ENCODE measurements at places on chromosomes 11 and 22.

DNA sequence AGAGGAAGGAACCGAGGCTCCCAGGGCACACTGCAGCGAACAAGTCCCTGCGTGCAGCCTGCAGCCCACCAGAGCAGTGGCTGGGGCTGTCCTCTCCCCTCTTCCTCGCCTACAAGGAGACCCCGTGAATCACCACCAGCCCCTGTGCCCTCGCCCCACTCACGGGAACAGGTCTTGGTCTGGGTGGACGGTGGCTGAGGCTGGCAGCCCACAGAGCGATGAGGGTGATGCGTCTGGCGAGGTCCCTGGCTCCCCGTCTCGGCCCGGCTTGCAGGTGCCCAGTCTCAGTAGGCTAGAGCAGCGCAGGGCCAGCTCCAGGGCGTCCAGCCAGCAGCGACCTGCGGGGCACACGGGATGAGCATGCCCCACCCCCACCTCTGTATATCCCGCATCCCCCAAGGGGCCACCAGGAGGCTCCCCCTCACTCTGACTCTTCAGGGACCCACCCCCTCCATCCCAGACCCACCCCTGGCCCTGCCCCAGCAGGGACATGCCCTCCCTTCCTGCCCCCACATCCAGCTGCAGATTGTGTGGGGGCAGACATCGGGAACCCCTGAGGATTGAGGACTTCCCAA is 50.5 kb upstream of the CARS1 start:
- DNase-seq, result no peak

DNA sequence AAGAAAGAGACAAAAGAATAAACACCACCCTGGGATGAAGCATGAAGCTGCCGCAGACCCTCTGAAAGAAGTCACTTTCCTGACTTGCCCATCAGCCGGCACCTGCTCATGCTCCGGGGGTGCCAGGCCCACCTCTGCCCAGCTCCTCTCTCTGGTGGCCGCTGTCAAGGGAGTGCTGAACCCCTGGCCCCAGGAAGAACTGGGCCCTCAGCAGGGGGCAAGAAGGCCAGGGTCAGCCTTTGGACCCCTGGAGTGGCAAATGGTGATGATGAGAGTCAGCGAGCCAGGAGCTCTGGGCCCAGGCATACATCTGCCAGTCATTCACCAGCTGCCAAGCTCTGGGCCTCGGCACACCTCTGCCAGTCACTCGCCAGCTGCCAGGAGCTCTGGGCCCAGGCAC is 17.4 kb downstream of the TTLL8 start:
- DNase-seq, result no peak

DNA sequence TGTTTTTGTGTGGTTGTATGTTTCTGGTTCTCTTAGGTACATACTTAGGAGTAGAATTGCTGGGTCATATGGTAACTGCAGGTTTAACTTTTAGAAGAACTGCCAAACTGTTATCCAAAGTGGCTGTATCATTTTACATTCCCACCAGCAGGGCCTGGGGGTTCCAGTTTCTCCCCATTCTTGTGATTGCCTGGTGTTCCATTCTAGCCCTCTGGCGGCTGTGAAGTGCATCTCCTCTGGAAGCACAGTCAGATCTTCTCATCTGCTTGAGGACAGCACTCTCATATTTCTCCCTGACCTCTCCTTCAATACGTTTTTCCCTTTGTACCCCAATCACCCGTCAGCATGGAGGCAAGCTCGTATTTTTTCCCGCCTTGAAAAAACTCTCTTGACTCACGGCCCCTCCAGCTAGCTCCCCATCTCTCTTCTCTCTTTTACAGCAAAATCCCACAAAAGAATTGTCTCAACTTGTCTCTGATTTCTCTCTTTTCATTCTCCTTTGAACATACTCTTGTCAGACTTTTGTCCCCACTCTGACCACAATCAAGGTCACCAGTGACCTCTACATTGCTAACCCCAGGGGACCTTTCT is 56.8 kb upstream of the THY1 start:
- no peak for DNase-seq

DNA sequence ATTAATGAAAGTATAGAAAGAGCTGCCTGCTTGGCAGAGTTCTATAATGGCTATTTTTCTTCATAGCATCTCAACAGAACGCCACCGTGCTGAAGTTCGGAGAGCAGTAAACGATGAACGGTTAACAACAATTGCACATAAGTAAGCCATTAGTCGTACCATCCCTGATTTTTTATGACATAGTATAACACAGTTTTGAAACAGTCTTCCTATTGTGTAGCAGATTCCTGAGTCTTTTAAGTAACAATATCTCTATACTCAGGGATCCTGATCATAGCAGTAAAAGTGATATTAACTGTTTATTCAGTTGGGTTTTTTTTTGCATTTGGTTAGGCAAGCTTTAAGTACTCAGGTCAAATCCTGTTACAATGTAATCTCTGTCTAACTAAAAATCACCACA is 8.4 kb downstream of the EMSY start:
- no peak for DNase-seq

DNA sequence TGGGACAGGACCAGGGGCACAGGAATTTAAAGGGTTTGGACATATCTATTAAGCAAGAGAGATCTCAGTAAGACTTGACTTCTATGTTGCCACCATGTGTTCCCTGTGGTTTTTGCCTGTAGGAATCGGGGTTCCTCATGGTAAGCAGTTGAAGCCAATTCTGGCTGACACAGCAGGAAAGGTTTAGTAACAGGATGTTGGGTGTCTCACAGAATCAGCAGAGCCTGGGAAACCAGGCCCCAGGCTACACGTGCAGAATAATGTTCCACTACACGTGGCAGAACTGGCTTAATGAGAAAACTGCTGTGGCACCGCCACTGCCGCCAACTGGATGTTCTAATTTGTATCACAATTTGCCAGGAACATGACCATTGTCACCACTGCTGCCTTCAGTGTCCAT is 264.6 kb upstream of the PLET1 start:
- no peak for DNase-seq

- DNase-seq, result no peak
These were observed 272.8 kb downstream of the CTTN start for GRCh38 chr11:70671083-70671482.

DNA sequence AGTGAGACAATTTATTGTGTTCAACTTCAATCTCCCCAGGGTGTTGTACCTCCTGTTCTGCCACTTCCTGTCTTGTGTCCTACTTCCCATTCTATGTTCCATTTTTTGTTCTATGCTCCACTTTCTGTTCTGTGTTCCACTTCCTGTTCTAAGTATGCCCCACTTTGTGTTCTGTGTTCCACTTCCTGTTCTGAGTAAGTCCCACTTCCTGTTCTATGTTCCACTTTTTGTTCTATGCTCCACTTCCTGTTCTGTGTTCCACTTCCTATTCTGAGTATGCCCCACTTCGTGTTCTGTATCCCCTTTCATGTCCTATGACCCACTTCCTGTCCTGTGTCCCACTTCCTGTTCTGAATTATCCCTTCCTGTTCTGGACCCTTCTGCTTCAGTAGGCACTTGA is 732.7 kb downstream of the TBC1D22A start:
- DNase-seq, result no peak

DNA sequence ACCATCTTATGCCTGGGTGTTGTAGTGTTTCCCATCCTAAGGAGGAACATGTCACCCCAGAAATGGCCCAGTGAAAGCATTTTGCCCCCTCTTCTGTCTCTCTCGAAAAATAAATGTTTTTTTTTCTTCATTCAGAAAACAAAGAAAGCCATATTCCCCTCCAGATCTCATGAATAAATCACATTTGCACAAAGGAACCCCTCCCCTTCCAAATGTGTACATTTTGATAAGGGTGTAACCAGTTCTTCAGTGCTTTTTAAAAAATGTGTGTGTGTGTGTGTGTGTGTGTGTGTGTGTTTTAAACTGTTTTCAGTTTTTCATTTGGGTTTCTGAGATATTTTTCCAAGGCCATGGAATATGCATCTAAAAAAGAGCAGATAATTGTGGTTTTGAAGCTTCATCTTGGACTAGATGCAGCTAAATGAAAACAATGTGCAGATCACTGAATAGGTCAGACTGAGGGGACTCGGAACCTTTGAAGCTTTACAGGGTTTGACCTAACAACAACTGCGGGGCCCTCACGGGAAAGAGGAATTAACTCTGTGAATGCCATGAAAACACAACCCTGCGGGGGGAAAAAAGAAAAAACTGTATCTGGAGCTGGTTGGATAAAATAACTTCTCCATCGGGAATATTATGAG is 76.4 kb downstream of the YAP1 start:
- DNase-seq, result no peak

- no peak for DNase-seq
These were observed 928.9 kb downstream of the TBC1D22A start for GRCh38 chr22:47691152-47691895.

DNA sequence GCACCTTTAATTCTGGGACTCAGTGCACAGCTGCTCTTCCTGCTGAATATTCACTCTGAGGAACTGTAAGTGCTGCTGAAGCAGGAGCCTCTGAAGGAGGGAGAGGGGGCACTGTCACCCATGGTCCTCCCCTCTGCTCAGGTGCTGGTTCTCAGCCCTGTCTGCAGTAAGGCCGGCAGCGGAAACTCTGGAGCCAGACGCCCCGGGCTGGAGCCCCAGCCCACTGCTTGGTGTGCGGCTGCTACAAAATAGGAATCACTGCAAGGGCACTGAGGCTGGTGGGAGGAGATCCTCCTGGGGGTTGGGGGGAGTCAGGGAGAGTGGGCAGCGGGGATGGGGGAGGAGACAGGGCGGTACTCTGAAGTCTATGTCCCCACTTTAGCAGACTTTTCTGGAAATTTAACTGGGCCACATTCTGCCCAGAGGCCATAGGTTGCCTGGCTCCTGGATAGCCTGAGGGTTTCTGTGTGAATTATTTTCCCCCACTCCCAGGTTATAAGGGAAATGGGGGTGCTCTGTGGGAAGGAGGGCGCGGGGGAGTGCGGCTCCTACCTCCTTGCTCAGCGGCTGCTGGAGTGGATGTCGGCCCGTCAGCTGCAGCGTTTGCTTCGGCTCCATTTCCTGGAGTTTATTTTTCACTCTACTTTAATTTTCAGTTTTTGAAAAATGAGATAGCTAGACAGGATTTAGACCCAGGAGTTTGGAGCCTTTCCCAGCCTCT is 33.6 kb downstream of the TBC1D22A start:
- no peak for DNase-seq

- no peak for DNase-seq
These were observed 24.3 kb downstream of the SAAL1 start for GRCh38 chr11:18081551-18081950.

GRCh38 chr22:50477923-50478322 is 3.1 kb upstream of the SBF1 start:
- no peak for DNase-seq

DNA sequence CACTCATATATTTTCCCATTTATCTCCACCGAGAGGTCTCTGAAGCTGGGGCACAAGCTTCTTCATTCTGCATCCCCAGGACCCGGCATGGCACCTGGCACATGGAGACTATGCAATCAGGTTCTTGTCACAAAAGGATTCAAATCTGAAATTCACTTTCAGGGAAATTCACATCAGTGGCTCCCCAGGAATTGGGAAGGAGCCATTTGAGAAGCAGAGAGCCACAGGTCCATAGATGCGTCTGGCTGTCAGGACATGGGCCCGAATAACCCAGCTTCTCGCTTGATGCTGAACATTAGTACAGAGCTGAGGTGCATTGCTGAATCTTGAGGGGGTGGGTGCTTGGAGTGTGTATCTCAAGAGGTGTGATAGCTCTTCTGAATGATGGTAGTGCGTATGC is 82.5 kb downstream of the TSPAN18 start:
- no peak for DNase-seq
